ENCODE measurements at places on chromosomes 12 and 14.

- peak; percentile 44 for DNase-seq
Measured at GRCh38 chr12:52415870-52416750, 10.0 kb upstream of the KRT82 start.

- DNase-seq: no peak
Measured at GRCh38 chr14:24913021-24913420, 136.9 kb downstream of the STXBP6 start.

DNA sequence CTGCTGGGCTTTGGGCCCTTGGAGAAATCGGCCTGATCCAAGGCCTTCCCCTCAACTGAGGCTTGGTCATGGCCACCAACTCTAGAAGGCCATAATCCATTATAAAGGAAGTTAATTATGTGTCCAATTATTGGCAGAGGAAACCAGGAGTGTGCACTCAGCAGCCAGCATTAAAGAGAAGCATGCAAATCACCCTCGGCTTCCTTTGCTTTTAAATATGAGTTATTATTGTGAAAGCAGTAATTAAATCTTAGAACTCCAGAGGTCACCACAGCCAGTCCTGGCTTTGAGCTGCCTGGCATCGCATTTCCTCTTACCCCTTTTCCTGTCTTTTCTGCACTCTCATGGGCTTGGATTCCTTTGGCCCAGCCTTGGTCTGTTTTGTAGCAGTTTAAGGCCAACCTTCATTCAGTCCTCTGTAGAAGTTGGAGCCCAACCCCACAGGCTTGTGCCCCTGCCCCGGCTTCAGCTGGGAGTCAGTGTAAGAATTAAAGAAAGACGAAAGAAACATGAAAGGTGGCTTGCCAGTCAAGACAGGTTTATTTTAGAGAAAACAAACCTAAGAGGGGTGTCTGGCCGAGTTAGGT is 14.7 kb upstream of the KRT86 start:
- no peak for DNase-seq

GRCh38 chr12:75725521-75726111 is 214.2 kb upstream of the KRR1 start:
- DNase-seq: peak; percentile 33

- peak; percentile 49 for DNase-seq
Measured at GRCh38 chr14:76386944-76387782, 11.2 kb downstream of the ESRRB start.

GRCh38 chr12:3651585-3652424 is 101.1 kb downstream of the CRACR2A start:
- no peak for DNase-seq

DNA sequence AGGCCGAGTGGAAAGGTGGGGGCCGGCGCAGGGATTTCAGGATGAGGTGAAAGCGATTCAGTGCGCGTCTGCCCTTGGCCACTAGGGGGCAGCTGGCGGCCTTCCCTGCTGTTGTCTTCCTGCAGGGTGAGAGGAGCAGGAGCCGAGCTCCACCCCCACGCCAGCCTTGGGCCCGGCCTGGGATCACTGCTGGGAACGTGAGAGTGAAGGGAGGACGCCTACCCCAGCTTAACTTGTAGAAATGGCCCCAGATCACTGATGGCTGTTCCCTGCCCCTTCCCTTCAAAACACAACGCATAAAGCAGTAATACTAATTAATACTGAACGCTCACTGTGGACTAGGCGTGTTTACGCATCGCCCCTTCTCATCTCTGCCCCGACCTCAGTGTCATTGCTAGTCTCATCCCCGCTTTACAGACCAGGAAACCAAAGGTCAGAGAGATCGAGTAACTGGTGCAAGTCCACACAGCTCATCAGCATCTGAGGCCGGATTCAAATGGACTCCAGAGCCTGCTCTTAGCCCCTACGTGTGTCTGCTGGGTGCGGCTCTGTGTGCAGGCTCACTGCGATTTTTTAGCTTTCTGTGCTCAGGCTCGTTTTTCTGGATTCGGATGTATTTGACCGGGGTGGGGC is 24.3 kb downstream of the MVK start:
- peak; percentile 91 for DNase-seq

DNA sequence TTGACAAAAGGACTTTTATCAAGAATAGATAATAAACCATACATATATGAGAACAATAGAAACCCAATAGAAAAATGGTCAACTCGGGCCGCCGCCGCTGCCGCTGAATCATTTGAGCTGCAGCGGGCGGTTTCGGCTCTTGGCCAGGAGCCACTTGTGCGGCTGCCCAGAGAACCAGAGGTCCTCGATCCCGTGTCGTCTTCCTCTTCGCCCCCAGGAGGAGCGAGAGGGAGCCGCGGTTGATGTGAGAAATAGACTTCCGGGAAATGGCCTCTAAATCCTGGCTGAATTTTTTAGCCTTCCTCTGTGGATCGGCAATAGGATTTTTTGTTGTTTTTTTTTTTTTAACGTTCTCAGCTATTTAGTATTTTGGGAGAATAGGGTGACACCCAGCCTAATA is 44.8 kb downstream of the CPSF6 start:
- DNase-seq: peak; percentile 42

DNA sequence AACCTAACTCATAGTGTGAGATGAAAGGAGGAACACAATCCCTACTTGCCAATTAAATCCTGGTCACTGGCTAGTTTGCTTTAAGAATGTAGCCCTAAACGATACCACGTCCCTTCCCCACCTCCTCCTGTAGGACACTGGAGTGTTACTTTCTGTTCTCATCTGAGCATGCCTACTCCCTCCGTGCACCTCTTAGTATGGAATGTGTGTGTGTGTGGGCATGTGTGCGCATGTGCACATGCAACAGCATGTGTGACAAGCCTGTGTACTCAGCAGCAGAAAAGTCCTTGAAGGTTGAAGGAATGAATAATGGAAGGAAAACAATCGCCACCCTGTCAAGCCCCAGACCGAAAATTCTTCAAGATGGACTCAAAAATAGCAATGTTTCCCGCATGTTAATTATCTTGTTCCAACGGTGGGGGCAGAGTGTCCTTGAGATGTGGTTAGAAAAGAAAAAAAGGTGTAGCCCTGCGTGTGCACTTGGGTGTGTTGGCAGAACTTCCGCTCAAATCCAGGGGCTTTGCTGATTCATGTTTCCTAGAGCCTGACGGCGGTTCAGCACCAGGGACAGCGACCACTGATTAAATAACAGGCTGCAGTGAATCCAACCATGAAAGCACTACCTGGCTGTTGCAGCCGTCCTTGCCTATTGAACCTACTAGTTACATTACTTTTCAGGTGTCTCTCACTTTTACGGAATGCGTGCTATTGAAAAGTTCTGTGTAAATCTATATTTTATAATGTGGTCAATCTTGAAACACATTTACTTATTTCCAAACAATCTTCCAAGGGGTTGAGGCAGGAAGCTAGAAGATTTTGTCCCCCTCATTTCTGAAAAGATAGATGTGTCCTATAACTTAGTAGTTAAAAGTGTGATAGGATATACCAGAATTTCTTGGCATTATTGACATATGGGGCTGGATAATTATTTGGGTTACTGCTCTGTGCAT is 79.8 kb downstream of the SRRM4 start:
- DNase-seq: no peak

DNA sequence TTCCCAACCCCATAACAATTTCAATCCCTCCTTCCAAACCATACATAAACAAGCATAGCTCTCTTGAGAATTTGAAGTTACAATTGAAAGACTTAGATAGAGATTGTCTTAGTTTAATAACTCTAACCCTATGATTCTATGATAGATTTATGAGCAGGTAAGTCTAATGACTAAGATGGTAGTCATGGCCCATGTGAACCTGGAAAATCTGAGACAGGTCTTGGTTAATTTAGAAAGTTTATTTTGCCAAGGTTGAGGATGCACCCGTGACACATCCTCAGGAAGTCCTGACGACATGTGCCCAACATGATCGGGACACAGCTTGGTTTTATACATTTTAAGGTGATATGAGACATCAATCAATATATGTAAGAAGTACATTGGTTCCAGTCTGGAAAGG is 248.8 kb downstream of the KCNH5 start:
- no peak for DNase-seq

- peak; percentile 23 for DNase-seq
Measured at GRCh38 chr12:132560364-132560613, 50.1 kb downstream of the LRCOL1 start.

DNA sequence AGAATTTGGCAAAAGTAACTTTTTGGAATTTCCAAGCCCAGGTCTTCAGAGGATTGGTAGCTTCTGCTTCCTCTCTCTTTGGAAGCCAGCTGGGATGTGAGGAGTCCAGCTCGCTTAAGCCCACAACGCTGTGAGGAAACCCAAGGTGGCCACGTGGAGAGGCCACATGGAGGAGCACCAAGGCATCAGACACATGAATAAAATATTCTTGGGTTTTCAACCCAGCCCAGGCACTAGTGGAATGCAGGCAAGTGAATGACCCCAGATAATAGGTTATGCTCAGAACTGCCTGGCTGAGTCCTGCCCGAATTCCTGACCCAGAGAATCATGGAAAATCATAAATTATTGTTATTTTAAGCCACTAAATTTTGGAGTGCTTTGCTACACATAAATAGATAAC is 119.7 kb upstream of the PARP11 start:
- no peak for DNase-seq

- no peak for DNase-seq
Measured at GRCh38 chr12:132071040-132071810, 72.9 kb downstream of the DDX51 start.

DNA sequence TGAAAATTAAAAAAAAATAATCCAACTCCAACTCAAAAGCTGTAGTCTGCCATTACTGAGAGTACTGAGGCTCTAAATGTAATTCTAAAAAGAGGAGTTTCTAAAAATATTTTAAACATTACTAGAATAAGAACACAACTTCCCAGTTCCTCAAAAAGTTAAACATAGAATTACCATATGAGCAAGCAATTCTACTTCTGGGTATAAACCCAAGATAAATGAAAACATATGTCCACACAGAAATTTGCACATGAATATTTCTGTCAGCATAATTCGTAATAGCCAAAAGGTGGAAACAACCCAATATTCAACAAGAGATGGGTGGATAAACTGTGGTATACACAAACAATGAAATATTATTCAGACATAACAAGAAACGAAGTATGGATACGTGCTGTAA is 15.0 kb upstream of the NR2C1 start:
- DNase-seq: peak; percentile 49

DNA sequence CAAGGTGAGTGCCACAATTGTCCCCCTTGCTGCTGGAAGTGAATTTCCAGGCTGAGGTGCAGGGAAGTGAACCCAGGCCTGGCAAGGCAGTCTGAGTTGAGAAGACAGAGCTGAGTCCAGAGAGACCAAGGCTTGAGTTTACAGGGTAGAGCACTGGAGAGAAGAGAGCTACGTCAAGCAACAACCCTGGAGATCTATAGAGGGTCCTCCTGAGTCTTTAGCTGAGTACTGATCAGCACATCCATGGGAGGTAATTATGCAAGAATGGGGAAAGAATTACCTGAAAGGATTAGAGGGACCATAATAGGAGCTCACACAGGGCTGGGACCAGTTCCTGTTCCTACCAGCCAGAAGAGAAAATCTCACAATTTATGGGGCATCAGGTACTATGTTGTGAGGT is 190.7 kb downstream of the NEDD1 start:
- no peak for DNase-seq

GRCh38 chr12:75706786-75707605 is 195.6 kb upstream of the KRR1 start:
- no peak for DNase-seq

DNA sequence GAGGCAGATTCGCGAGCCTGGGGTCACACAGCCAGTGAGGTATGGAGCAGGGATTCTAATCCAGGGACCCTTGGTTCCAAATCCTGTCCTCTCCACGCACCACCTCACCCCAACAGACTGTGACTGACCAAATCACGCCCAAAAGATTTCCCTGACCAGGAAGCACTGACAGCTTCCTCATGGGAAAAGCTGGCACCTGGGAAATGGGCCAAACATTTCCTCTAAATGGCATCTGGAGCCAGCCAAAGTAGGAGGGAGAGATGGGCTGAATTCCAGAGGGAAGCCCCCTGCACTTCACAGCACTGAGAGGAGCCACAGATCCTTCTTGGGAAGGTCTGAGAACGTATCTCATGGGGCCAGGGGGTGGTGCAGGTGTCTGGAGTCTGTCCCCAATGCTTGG is 28.8 kb downstream of the CCDC92 start:
- DNase-seq: peak; percentile 91

DNA sequence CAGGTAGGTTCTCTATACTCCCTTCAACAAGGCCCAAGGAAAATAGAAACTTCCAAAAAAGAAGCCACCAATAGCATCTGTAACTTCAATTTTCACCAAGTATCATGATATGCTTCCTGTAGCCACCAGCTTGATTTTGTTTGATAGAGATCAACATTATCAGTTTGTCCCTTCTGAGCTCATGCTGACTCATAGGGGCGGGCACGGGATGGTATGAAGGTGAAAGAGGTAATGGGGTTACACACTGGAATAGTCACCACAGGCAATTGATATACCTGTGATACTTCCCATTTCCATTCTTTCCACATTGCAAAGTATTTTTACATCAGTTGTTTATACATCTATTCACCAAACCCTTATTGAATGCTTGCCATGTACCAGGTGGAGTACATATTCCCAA is 134.1 kb downstream of the KCNA5 start:
- no peak for DNase-seq

DNA sequence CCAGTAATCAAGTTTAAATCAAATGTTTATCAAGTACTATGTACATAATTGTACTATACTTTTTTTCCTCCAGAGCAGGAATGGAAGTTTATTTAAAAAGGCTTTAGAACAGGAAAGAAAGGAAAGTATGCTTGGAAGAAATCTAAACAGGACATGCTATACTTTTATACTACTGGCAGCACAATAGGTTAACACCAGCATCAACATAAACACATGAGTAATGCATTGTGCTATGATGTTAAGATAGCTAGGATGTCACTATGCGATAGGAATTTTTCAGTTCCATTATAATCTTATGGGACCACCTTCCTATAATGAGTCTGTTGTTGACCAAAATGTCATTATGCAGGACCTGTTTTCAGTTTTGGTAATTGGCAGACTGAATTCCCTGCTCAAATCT is 41.5 kb upstream of the ANKS1B start:
- no peak for DNase-seq

- DNase-seq: no peak
Measured at GRCh38 chr14:76490735-76491134, 114.8 kb downstream of the ESRRB start.

GRCh38 chr12:15268927-15269552 is 47.8 kb upstream of the RERG start:
- DNase-seq: peak; percentile 77
